Spinal cord (tissue), 10 donors: ENCODE measurements at places on chromosomes 2 and 18.

DNA sequence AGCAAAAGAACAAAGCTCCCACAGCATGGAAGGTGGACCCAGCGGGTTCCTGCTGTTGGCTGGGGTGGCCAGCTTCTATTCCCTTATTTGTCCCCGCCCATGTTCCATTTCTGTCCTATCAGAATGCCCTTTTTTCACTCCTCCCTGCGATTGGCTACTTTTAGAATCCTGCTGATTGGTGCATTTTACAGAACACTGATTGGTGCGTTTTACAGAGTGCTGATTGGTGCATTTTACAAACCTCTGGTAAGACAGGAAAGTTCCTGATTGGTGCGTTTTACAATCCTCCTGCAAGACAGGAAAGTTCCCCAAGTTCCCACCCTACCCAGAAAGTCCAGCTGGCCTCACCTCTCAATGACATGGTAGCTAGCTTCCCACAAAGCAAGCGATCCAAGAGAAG, 40.2 kb upstream of the UGP2 start:
- no peak overlapping the region for H3K27ac ChIP-seq
- no peaks in the 10 kb centered on the region for H3K27me3 ChIP-seq
- no peaks in the 10 kb centered on the region for H3K36me3 ChIP-seq
- H3K4me3 ChIP-seq: no peak overlapping the region
- DNase-seq: no peak

- no peaks in the 10 kb centered on the region for H3K36me3 ChIP-seq
- no peaks in the 10 kb centered on the region for H3K27me3 ChIP-seq
- no peak for DNase-seq
- H3K27ac ChIP-seq: no peak overlapping the region
- no peak overlapping the region for H3K4me3 ChIP-seq
Observed at GRCh38 chr2:167862296-167862695, 385.1 kb downstream of the STK39 start.

- no peaks in the 10 kb centered on the region for H3K27me3 ChIP-seq
- H3K4me1 ChIP-seq: peaks cover 5% of the 10 kb centered on the region
- H3K36me3 ChIP-seq: no peaks in the 10 kb centered on the region
- no peak overlapping the region for H3K27ac ChIP-seq
Observed at GRCh38 chr2:6780765-6781274, 84.9 kb downstream of the CMPK2 start.

DNA sequence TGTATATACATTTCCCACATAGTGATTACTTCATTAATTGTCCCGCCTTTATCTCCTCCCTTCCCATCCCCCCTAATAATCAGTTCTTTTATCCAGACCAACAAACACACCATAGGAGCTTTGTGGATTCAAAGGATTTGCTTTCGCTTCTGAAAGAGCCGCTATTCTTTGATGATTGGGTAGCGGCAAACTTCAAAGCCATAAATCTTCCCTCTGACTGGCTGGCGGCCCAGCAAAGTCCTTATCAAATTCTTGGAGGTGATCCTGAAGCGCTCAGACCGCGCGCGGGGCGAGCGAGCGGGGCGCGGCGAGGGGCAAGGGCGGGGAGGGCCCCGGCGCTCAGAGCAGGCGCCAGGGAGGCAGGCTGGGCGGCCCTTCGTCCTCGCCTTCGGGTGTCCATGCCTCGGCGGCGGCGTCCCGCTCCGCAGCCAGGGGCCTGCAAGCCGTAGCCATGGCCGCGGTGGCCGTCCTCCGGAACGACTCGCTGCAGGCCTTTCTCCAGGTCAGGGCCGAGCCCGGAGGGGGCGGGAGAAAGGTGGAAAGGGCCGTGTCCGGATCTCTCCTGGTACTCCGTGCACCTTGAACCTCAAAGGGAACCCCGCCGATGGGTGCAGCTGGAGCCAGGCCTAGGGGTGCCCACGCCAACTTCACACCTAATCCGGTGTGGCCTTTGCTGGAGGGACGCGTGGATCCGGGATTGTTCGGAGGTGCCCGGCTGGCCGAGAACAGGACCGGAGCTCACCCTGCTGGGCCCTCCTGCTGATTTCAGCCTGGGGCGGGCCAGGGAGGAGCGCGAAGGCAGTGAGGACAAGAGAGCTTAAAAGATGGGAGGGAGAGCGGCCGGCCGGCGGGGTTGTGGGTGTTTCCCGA, at the start of gene SP5:
Gene SP5 (plus strand): TSS at position 276 of the 870 bp plus-strand sequence. CDS start 176 bp downstream, at position 452.
- peak within 1 kb of the TSS; percentile 49 for H3K4me3 ChIP-seq
- peak within 1 kb of the TSS; percentile 61 for H3K27ac ChIP-seq
- H3K27me3 ChIP-seq: peaks cover 89% of the 10 kb centered on the region
- H3K36me3 ChIP-seq: no peaks in the 10 kb centered on the region

DNA sequence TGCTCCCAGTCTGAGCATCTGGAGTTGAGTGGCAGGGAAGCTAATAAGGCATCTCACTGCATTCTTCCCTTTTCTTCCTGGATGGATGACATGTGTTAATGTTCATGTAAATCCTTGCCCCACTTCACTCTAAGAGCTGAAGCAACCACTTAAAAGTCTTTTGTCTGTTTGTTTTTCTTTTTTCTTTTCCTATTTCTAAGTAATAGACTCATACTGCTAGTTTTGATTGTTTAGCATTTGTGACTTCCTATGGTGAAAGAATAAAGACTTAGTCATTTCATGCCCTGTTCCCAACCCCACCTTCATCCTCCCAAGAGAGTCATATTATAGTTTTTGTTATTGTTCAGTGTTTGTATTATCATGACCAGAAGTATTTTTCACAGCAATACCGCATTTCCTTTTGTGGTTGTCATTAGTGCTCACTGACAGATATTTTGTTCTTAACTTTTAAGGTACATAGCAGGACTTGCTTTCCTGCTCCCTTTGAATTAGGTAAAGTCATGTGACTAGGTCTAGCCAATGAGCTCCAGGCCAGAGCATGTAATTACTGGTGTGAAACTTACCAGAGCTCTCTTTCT, 18.1 kb upstream of the SPP2 start:
- DNase-seq: no peak
- no peak overlapping the region for H3K4me3 ChIP-seq
- H3K27ac ChIP-seq: no peak overlapping the region
- no peaks in the 10 kb centered on the region for H3K36me3 ChIP-seq

- peaks cover 41% of the 10 kb centered on the region for H3K36me3 ChIP-seq
- DNase-seq: no peak
- H3K27ac ChIP-seq: no peak overlapping the region
- no peaks in the 10 kb centered on the region for H3K27me3 ChIP-seq
Observed at GRCh38 chr2:100980046-100980445, 22.0 kb upstream of the RPL31 start.

DNA sequence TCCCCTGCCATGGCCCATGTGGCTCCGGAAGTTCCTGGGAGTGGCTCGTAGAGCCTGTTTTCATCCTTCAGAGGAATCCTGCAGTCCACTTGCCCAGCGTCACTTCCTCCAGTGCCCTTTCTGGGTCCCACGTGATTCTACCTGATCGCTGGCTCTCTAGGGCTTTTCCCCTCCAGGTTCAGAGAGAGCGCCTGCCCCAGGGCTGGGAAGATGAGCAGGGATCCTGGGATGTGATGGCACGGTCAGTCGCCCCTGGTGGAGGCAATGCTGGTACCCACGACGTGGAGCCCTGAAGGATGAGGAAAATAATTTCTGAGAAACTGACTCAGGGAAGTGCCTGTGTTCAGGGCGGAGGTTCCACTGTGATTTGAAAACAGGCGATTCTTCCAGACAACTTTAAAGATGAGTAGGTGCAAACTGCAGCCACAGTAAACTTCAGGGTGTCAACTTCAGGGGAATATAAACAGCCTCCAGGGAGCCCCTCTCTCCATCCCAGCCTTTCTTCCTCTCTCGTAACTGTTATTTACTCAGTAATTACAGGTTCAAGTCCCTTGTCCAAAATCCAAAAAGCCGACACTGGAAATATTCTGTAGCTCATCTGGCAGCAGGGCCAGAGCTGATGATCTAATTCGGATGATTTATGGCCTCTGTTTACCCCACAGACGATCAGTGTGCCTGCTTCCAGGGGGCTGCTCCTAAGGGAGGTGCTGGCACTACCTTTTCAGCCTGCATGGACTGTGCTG, 105.9 kb downstream of the AGAP1 start:
- H3K36me3 ChIP-seq: no peaks in the 10 kb centered on the region
- H3K27me3 ChIP-seq: no peaks in the 10 kb centered on the region
- H3K4me3 ChIP-seq: no peak overlapping the region
- no peak overlapping the region for H3K27ac ChIP-seq
- no peak for DNase-seq

DNA sequence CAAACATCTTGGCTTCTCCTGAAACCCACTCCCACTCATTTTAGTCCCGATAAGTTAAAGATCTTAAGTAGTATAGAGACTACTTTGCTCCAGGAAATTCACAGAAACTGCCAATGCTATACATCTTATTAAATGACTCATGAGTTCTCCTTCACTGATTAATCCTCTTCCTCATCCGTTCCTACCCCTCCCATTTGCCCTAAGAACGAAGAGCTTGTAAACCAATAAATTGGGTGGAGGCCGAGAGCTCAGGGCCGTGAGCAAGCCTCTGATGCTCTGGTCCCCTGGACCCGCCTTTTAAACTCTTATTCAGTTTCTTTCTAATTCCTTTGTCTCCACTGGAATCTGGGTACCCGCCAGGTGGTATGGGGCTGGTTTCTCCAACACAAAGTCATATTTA, 68.6 kb downstream of the METTL8 start:
- no peak overlapping the region for H3K4me3 ChIP-seq
- H3K27me3 ChIP-seq: no peaks in the 10 kb centered on the region
- H3K36me3 ChIP-seq: no peaks in the 10 kb centered on the region

DNA sequence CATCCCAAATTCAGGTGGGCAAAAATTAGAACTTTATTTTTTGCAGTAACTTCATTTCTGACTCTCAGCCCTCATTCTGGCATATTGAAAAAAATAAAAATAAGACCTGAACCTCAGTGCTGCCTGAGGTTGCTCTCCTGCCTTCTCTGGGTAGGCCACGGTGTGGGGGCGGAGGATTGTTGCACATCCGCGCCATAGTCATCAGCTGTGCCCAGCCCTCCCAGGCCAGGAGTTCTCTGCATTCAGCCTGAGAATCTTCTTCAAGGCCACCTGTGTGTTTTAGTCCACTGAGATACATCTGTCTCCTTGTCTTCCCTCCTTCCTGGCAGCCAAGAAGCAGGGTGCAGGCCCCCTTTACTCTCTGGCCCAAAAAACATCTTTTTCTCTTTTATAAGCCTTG, 94.7 kb downstream of the ARMC9 start:
- H3K27ac ChIP-seq: no peak overlapping the region
- peaks cover 4% of the 10 kb centered on the region for H3K4me1 ChIP-seq
- H3K4me3 ChIP-seq: no peak overlapping the region
- peaks cover 34% of the 10 kb centered on the region for H3K36me3 ChIP-seq
- H3K27me3 ChIP-seq: no peaks in the 10 kb centered on the region
- no peak for DNase-seq

DNA sequence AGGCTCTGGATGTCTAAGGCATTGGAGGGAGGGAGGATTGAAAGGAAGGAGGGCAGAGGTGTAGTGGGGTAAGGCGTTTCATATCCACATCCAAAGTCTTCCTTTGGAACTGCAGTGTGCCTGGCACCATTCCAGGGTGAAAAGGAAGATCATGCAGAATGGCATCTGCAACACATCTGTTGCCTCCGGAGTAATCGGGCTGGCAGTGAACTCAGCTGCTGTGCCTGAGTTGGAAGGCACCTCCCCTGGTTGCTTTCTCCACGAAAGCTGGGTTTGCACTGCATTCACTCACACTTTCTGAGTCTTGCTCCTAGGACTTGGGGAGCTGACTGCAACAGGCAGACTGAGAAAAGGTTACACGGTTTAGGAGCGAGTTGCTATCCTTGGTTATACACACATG, 30.3 kb upstream of the SEC11C start:
- H3K4me3 ChIP-seq: no peak overlapping the region
- peak; percentile 32 for DNase-seq
- H3K4me1 ChIP-seq: peaks cover 3% of the 10 kb centered on the region
- H3K36me3 ChIP-seq: no peaks in the 10 kb centered on the region
- no peaks in the 10 kb centered on the region for H3K27me3 ChIP-seq

DNA sequence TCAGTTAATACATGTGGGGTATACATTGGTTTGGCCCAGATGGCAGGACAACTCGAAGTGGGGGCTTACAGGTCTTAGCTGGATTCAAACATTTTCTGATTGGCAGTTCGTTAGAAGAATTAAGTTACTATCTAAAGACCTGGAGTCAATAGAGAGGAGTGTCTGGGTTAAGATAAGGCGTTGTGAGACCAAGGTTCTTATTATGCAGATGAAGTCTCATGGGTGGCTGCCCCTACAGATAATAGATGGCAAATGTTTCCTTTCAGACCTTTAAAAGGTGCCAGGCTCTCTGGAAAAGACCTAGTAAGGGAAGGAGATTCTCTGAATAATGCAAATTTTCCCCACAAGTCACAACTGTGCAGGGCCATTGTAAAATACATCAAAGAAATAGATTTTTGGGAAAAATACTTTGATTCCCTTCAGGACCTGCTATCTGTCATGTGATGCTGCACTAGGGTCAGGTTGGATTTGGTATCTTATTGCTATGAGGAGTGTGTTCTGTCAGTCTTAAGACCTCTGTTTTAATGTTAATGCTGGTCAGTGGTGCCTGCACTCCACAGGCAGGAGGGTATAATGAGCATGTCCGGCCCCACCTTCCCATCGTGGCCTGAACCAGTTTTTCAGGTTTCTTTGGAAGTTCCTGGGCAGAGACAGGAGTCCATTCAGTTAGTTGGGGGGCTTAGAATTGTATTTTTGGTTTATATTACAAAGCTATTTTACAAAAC, 14.3 kb upstream of the MC5R start:
- H3K27me3 ChIP-seq: no peaks in the 10 kb centered on the region
- no peak overlapping the region for H3K27ac ChIP-seq
- H3K36me3 ChIP-seq: no peaks in the 10 kb centered on the region
- DNase-seq: no peak

GRCh38 chr2:85112906-85113625, 20.1 kb upstream of the TCF7L1 start:
- no peak overlapping the region for H3K4me3 ChIP-seq
- no peaks in the 10 kb centered on the region for H3K36me3 ChIP-seq
- H3K27ac ChIP-seq: no peak overlapping the region

DNA sequence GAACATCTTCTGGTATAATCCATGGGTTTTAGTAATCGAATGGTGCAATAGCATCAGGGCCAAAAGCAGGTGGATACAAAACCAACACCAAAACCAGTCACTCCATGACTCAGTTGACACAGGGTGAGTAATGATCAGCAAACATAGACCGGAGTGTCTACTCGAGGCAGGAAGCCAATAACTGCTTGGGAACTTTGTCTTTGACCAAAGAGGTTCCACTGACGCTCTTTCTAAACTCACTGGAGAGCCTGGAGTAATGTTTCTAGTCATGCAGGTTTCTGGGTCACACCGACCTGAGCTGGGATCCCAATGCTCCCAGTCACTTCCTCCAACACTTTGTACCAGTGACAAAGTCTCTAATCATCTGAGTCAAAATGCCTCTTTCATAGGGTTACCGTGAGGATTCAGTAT, 30.9 kb downstream of the MREG start:
- no peak overlapping the region for H3K27ac ChIP-seq
- no peak overlapping the region for H3K4me3 ChIP-seq
- H3K36me3 ChIP-seq: no peaks in the 10 kb centered on the region
- H3K27me3 ChIP-seq: no peaks in the 10 kb centered on the region
- DNase-seq: no peak

GRCh38 chr2:181761175-181761574, 80.9 kb upstream of the NEUROD1 start:
- H3K27me3 ChIP-seq: no peaks in the 10 kb centered on the region
- H3K4me1 ChIP-seq: no peaks in the 10 kb centered on the region
- DNase-seq: no peak
- peak overlapping the region; percentile 11 for H3K27ac ChIP-seq
- H3K36me3 ChIP-seq: no peaks in the 10 kb centered on the region
- H3K4me3 ChIP-seq: no peak overlapping the region

- no peak for DNase-seq
- H3K27me3 ChIP-seq: no peaks in the 10 kb centered on the region
- no peak overlapping the region for H3K4me3 ChIP-seq
- no peaks in the 10 kb centered on the region for H3K4me1 ChIP-seq
Observed at GRCh38 chr2:29487967-29488555, 372.8 kb downstream of the CLIP4 start.

GRCh38 chr18:7953095-7953958, 386.2 kb downstream of the PTPRM start:
- H3K27ac ChIP-seq: no peak overlapping the region
- no peaks in the 10 kb centered on the region for H3K27me3 ChIP-seq
- peaks cover 6% of the 10 kb centered on the region for H3K36me3 ChIP-seq
- H3K4me3 ChIP-seq: no peak overlapping the region
